ENCODE measurements at places on chromosomes 3 and 15. TPM values are rescaled to one million over a fixed set of nuclear protein-coding genes. Genes with fewer than 3 reads are reported as not detected.

Gene PPM1M
- 30.3 TPM for total RNA-seq

Gene LRRC34
- 2.2 TPM for total RNA-seq

Gene LIPC
- 0.63 TPM for total RNA-seq

Gene SUCLG2
- 60.6 TPM for total RNA-seq

Gene TASOR
- 71.7 TPM for total RNA-seq

Gene ITIH1
- not detected for total RNA-seq

- no peak overlapping the region for H3K4me3 ChIP-seq
- DNase-seq: no peak
- no peaks in the 10 kb centered on the region for H3K36me3 ChIP-seq
- H3K27ac ChIP-seq: no peak overlapping the region
- no peaks in the 10 kb centered on the region for H3K4me1 ChIP-seq
- peaks cover 19% of the 10 kb centered on the region for H3K27me3 ChIP-seq
These were observed 228.0 kb downstream of the UACA start for GRCh38 chr15:70535071-70535954.

DNA sequence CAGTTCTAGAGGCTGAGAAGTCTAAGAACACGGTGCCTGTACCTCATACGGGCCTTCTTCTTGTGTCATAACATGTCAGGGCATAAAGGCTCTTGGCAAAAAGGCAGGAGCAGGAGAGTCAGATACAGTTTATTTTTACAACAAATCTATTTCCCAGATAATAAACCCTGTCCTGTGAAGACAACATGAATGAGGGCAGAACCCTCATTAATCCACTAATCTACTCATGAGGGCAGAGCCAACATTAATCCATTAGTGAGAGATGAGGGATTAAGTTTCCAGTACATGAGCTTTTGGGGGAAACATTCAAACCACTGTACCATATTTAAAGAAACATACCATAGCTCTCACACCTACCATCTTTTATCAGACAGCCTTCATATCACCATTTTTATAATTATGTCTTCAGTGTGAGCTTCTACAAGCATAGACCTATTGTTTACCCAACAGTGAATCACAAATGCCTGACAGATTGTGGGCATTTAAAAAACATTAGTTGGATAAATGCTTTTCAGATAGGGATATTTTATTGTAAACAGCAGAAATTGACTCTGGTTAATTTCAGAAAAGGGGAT, 645.8 kb downstream of the GRM7 start:
- no peak overlapping the region for H3K4me3 ChIP-seq
- peaks cover 7% of the 10 kb centered on the region for H3K4me1 ChIP-seq
- H3K36me3 ChIP-seq: no peaks in the 10 kb centered on the region
- DNase-seq: no peak
- H3K27me3 ChIP-seq: no peaks in the 10 kb centered on the region

- H3K27ac ChIP-seq: no peak overlapping the region
- no peaks in the 10 kb centered on the region for H3K36me3 ChIP-seq
- no peaks in the 10 kb centered on the region for H3K27me3 ChIP-seq
- H3K4me3 ChIP-seq: no peak overlapping the region
These were observed 99.8 kb upstream of the PLCL2 start for GRCh38 chr3:16784973-16785372.

DNA sequence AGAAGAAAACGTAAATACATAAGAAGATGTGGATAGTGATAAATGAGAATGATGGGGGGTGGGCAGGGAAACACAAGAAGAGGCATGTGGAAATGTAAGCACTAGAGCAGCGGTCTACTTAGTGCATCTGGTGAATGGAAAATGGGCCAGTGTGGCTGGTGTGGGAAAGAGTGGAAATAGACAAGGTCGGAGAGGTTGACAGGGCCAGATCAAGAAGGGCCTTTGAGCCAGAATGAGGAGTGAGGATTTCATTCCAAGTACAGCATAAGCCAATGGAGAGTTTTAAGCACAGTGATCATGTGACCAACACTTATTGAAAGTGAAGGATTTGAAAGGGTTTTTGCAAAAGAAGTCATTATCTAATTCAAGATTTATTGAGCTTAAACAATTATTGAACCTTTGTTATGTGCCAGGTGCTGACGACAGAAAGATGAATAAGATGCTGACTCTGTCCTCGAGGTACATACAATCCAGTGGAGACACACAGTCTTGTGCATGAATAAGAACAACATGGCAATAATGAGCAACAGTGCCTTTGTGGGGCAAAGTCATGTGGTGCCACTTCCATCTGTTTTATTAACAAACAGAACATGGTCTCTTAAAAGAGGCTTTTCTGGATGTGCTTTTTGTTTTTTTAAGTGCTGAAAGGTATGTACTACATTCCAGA, 124.1 kb downstream of the MFSD1 start:
- peak; percentile 70 for DNase-seq
- peaks cover 8% of the 10 kb centered on the region for H3K4me1 ChIP-seq
- H3K4me3 ChIP-seq: no peak overlapping the region
- H3K27ac ChIP-seq: no peak overlapping the region
- no peaks in the 10 kb centered on the region for H3K36me3 ChIP-seq

- peaks cover 58% of the 10 kb centered on the region for H3K4me1 ChIP-seq
- H3K27me3 ChIP-seq: no peaks in the 10 kb centered on the region
- H3K27ac ChIP-seq: peak overlapping the region; percentile 86
- peaks cover 14% of the 10 kb centered on the region for H3K36me3 ChIP-seq
These were observed 36.1 kb downstream of the TTC23 start for GRCh38 chr15:99213187-99213811.

DNA sequence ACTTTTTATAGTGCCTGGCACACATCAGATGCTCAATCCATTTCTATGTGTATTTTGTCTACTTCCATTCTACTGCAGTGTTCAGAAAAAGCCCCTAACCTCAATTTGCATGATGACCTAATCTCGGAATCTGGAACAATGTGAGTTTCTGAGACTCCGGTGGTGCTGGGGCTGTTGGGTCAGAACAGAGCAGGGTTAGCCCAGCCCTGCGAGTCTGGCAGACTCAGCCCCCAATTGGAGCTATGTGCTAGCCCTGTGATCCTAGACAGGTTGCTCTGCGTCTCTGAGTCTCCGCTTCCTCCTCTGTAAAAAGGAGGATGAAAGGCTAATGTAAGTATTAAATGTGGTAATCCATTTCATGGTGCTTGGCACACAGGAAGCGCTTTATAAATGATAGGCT, 95.0 kb upstream of the ICE2 start:
- H3K4me1 ChIP-seq: peaks cover 20% of the 10 kb centered on the region
- no peak overlapping the region for H3K4me3 ChIP-seq
- no peak for DNase-seq
- no peaks in the 10 kb centered on the region for H3K27me3 ChIP-seq
- H3K27ac ChIP-seq: no peak overlapping the region
- no peaks in the 10 kb centered on the region for H3K36me3 ChIP-seq

- DNase-seq: no peak
- no peak overlapping the region for H3K4me3 ChIP-seq
- H3K36me3 ChIP-seq: no peaks in the 10 kb centered on the region
- H3K27ac ChIP-seq: no peak overlapping the region
- no peaks in the 10 kb centered on the region for H3K4me1 ChIP-seq
These were observed 57.9 kb downstream of the APBA2 start for GRCh38 chr15:28943611-28944230.

GRCh38 chr15:100759698-100760356, 119.8 kb upstream of the ALDH1A3 start:
- no peak overlapping the region for H3K27ac ChIP-seq
- H3K36me3 ChIP-seq: no peaks in the 10 kb centered on the region
- no peak overlapping the region for H3K4me3 ChIP-seq
- DNase-seq: no peak
- no peaks in the 10 kb centered on the region for H3K4me1 ChIP-seq
- no peaks in the 10 kb centered on the region for H3K27me3 ChIP-seq
